Naive thymus-derived CD8-positive, alpha-beta T cell (primary cell): ENCODE measurements at places on chromosomes 12 and 14.

- no peak for DNase-seq
Observed at GRCh38 chr12:40078266-40078665, 27.6 kb downstream of the SLC2A13 start.

- DNase-seq, result no peak
Observed at GRCh38 chr14:63147018-63147417, 57.2 kb upstream of the RHOJ start.

DNA sequence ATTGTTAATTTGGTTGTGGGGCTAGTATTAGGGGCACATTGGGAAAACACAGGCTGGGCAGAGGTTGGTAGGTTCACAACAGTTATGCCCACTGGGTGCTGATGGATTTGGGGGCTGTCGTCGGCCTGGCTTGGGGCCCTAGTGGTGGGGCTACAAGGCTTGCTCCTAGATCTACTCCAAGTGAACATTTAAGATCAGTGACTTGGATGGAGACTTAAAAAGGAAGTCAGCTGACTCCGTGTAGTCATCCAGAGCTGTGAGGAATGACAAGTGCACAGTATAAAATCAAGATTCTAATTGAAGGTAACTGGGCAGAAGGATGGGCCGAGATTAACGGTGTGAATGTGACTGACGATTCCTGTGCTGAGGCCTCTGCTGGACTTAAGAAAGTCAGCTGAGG is 12.8 kb upstream of the NR4A1 start:
- no peak for DNase-seq

DNA sequence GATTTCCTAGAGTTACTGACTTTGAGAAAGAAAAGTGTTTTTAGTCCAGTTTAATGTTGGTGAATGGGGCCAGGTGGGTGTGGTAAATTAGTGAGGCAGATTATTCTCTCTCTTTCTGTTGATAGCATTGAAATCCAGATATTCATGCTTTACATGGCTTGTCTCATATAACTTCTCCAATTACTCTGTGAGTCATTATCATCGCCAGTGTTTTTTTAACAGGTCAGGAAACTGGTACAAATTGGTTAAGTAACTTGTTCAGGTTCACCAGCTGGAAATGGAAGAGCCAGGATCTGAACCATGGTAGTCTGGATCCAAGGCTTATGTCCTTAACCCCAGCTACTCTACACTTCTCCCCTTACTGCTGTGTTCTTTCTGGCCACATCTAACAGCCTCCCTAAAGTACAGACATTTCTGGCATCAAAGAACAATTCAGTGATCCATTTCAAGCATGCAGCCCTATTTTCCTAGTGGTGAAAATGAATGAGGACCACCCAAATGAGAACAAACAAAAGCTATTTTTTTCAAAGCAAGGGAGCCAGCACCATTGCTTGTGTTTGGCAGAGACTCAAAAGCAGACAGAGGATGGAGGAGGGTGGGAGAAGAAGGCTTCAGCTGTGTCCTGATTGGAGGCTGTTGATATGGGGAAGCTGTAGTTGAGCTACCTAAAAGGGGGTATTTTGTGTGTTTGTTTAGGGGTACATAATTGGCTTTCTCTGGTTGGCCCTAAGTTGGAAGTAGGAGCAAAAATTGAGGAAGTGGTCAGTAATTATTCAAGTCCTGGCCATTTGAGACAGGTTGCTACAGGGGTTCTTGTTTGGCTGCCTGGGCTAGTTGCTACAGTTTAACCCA is 1.7 kb downstream of the IRAK3 start:
- DNase-seq, result no peak

DNA sequence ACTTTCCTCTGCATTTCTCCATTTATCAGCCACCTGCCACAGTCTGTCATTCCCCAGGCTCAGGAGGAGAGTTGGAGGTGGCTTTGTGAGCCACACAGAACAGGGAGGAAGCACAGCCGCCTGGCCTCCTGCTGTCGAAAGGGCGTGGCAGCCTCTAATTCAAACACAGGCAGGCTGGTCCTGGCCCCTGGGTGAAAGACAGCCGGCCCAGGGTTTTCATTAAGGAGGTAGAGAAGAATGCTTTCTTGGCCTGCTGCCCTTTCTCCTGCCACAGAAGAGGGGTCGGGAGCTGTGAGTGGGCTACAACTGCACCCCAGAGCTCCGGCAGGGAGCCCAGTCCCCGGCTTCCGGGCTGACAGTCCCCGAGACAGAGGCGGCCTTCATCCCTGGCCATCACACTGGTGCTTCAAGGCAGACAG is 108.6 kb upstream of the FZD10 start:
- DNase-seq, result no peak

DNA sequence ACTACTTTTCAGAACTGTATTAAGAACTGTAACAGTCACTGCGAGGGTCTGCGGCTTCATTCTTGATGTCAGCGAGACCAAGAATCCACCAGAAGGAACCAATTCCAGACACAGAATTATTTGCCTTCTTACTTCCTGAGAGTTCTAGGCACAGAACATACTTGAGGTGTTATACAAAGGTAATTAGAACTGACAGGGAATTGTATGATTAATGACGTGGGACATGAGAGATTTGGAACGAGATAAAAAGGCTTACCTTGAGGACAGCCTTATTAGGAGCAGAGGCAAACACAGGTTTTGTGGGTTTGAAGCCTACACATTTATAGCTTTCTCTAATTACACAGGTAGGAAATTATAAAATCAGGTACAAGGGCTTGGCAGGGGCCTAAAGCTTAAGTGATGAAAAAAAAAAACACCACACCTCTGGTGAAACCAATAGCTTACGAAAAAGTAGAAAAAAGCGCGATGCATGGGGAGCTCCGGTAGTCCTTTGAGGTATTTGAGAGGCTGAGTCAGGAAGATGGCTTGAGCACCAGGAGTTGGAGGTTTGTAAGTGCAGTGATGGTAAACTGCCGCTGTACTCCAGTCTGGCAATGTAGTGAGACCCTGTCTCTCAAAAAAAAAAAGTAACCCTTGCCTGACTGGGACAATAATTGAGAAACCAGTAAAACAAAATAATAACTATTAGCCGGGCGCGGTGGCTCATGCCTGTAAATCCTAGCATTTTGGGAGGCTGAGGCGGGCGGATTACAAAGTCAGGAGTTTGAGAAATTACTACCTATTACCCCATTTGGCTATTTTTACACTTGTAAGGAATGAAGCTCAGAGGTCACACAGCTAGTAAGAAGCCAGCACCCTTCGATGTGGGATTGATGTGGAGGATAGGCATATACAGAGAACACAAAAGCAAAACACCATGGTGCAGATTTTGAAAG is 795 bp upstream of the ACOT2 start:
- DNase-seq, result no peak

- DNase-seq, result no peak
Observed at GRCh38 chr14:76931631-76932402, 96.7 kb downstream of the IRF2BPL start.

DNA sequence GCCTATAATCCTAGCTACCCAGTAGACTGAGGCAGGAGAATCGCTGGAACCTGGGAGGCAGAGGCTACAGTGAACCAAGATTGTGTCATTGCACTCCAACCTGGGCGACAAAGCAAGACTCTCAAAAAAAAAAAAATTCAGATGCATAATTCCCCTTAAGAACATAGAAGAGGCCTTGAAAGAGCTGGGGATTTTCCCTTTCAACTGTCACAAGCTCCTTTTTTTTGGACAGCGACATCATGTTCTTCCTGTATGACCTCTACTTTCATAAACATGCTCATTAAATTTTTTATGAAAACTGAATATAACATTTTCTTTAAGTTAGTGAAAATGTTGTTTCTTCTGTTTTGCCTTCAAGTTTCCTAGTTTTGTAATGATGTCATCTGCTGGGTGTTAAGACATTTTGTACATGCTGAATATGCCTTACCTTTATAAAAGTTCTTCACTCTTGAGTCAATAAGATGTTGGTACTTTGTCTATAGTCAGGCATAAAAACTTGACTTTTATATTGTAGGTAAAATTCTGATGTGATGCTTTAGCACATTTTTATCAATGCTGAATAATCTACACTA is 76.0 kb downstream of the PTHLH start:
- DNase-seq, result no peak

DNA sequence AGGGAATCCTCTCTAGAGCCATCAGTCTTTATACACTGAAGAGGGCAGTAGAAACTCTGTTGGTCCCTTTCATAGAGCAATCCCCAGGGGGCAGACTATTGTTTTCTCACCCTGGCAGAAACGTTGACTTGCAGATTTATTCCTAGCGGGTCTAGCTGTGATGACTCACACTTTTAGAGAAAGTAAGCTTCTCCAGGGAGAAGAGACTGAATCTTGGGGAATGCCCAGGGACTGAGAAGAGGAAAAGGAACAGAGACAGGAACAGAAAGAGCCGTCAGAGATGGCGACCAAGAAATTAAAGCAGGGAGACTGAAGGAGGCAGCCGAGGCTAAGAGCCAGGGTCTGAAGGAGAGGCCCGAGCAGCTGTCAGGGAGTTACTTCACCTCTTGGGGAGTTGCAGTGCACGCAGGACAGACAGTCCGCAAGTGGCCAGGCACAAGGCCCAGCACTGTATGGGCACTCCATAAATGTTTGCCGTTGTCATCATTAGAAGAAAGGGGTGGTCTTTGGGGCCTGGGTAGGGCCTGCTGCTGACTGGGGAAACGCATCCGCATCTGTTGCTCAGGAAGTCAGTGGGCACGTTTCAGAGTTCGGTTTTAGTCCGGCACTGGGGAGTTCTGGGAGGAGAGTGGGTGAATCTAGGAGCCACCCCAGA is 13.0 kb downstream of the PLEKHG6 start:
- DNase-seq, result peak; percentile 32

- no peak for DNase-seq
Observed at GRCh38 chr14:30402846-30403245, 156.1 kb upstream of the G2E3 start.

GRCh38 chr14:54252072-54252730 is 144.6 kb upstream of the CDKN3 start:
- no peak for DNase-seq

GRCh38 chr12:54216797-54217661 is 28.2 kb upstream of the SMUG1 start:
- DNase-seq, result peak; percentile 72

DNA sequence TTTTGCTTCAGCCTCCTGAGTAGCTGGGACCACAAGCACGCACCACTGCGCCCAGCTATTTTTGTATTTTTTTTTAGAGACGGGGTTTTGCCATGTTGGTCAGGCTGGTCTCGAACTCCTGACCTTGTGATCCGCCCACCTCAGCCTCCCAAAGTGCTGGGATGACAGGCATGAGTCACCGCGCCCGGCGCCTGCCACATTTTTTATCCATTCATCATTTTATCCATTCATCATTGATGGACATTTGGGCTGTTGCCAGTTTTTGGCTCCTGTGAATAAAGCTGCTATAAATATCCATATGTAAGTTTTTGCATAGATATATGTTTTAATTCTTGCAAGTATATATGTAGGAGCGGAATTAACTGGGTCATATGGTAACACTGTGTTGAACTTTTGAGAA is 79.5 kb downstream of the DAAM1 start:
- no peak for DNase-seq

GRCh38 chr12:131112700-131113290 is 159.1 kb downstream of the ADGRD1 start:
- no peak for DNase-seq

- DNase-seq, result no peak
Observed at GRCh38 chr14:67391268-67391667, 20.7 kb downstream of the PLEK2 start.

- no peak for DNase-seq
Observed at GRCh38 chr12:13091832-13092231, 11.6 kb downstream of the GSG1 start.

DNA sequence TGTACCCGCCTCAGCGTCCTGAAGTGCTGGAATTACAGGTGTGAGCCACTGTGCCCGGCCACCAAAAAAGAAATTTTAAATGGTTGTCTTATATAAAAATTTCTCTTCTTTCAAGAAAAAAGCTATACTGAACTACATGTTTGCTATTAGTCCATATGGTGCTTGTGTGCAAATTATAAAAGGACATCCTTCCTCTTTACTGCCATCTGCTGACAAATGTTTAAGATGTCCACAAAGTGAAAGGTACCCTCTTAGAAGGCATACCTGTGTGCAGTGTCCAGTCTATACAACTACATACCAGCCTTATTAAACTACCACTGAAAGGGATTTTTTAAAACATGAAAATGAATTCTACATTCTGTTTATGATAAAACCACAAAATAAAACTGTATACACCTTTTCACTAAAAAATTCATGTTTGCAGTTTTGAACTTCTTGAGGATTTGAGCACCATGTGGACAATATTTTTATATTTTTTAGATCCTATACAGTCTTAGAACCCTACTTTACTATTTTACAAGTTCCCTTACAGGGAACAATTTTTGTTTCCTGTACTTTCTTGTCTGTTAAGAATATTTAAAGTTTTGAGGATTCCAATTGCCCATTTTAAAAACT is 32.8 kb upstream of the TOMM20L start:
- DNase-seq, result peak; percentile 19

DNA sequence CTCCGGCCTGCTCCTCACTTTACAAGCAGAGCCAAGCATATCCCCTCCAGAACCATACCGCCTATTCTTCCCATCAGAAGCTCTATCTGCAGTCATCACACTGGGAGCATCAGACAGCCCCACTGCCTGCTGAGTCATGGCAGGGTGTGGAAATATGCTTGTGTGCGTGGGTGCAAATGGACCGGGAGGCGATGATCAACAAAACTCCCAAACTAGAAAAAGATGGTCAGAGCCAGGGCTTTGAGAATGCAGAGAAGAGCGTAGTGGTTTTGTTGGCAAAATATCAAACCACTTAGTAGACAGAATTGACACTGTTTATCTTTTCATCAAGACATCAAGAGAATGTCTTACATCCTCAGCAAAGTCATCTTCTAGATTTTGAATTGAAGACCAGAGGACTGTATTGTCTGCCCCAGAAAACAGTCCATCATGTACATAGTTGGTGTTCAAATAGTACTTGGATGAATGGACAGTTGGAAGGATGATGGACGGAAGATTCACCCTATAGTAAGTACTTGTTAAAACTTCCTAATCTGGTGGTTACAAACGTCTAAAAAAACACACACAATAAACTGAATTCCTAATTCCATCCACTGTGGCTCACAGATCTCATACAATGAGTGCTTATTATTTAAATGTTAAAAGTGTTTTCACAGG is 54.9 kb downstream of the VWF start:
- DNase-seq, result no peak

- DNase-seq, result no peak
Observed at GRCh38 chr12:15679151-15679550, 110.0 kb downstream of the EPS8 start.

DNA sequence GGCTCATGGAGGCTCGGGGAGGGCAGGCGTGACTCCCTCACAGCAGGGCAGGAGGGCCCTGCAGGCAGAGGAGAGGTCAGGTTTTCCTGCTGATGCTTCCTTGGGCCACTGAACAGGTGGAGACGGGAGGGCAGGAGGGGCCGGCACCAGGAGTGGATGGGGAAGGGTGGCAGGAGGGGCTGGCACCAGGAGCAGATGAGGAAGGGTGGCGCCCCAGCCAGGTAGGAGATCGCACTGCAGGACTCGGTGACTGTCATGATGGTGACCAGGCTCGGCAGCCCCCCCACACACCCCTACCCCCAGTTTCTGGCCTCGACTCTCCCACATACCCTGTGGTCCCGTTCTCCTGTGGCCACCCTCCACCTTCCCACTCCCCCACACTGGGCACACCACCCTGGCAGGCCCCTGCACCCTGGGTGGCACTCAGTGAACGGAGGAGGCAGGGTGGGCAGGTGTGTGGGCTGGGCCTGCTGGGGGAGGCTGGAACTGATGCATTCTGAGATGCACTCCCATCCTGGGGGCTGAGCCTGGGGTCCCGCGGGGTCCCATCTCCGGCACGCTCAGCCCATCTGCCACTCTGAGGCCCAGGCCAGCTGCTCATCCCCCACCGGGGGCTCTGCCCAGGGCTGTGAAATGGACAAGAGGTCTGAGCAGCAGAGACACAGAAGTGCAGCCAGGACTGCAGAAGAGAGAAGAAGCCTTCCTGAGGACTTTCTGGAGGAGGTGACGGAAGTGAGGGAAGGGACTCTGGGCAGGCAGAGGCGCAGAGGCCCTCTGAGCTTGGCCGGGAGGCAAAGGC is 2.8 kb downstream of the NUDT14 start:
- DNase-seq, result no peak
